Osteoblast (primary cell): ENCODE measurements at places on chromosomes 3 and 15. TPM values are rescaled to one million over a fixed set of nuclear protein-coding genes. Genes with fewer than 3 reads are reported as not detected.

MYO5C gene
- under 0.01 TPM in 2 replicates for total RNA-seq

GRCh38 chr15:90994059-90994416 lies 297 bp downstream of the PRC1 start:
- H3K36me3 ChIP-seq = peaks cover 19% of the 10 kb centered on the region
- H3K4me3 ChIP-seq = peak overlapping the region; percentile 87
- H3K4me1 ChIP-seq = peaks cover 13% of the 10 kb centered on the region
- H3K27me3 ChIP-seq = no peaks in the 10 kb centered on the region
- DNase-seq = no peak
- peak overlapping the region; percentile 72 for H3K27ac ChIP-seq

- H3K4me1 ChIP-seq = no peaks in the 10 kb centered on the region
- H3K27ac ChIP-seq = no peak overlapping the region
- H3K27me3 ChIP-seq = no peaks in the 10 kb centered on the region
- peak; percentile 29 for DNase-seq
- no peaks in the 10 kb centered on the region for H3K36me3 ChIP-seq
- H3K4me3 ChIP-seq = no peak overlapping the region
Measured at GRCh38 chr3:135451037-135451785, 514.3 kb upstream of the PPP2R3A start.

GRCh38 chr15:74621546-74621920 lies 5.9 kb downstream of the CLK3 start:
- no peaks in the 10 kb centered on the region for H3K27me3 ChIP-seq
- H3K36me3 ChIP-seq = peaks cover 76% of the 10 kb centered on the region
- peak; percentile 52 for DNase-seq
- H3K4me1 ChIP-seq = peaks cover 12% of the 10 kb centered on the region

- H3K36me3 ChIP-seq = no peaks in the 10 kb centered on the region
- H3K27me3 ChIP-seq = peaks cover 76% of the 10 kb centered on the region
- DNase-seq = peak; percentile 87
- H3K4me1 ChIP-seq = peaks cover 6% of the 10 kb centered on the region
- H3K27ac ChIP-seq = no peak overlapping the region
Measured at GRCh38 chr15:57376696-57377477, 582 bp downstream of the CGNL1 start.

TIGIT gene
- not detected in 2 replicates for total RNA-seq
